ENCODE measurements at places on chromosomes 12 and 14.

- DNase-seq, result no peak
Measured at GRCh38 chr12:122955156-122955555, 11.1 kb downstream of the ABCB9 start.

DNA sequence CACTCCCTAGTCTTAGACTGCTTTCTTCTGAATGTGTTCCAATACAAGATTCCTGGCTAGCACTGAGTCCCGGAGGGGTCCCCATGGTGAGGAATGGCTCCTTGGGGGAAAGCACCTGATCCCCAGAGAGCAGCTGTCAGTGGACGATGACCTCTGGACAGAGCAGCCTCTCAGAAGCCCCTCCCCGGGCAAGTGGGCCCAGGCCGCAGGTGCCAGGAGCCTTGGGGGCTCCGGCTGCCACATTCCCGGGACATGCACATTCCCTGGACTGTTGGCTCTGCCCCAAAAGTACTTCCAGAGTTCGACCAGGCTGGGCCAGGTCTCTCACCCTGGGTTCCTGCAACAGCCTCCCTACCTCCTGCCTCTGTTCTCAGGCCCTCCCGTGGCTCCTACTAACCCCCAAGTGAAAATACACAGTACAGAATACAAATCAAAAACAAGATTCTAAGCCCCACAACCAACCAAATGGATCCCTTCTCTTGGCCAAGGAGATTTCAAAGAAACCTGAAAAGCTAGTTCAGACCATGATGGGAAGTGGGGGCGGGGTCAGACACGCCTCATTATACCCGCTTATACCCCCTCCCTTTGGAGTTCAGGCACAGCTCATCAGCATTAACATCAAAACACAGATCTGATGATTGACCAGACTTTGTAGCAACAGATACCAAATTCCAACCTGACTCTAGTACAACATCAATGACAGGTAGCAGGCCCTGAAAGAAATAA, 23.3 kb upstream of the BTBD6 start:
- DNase-seq, result no peak

DNA sequence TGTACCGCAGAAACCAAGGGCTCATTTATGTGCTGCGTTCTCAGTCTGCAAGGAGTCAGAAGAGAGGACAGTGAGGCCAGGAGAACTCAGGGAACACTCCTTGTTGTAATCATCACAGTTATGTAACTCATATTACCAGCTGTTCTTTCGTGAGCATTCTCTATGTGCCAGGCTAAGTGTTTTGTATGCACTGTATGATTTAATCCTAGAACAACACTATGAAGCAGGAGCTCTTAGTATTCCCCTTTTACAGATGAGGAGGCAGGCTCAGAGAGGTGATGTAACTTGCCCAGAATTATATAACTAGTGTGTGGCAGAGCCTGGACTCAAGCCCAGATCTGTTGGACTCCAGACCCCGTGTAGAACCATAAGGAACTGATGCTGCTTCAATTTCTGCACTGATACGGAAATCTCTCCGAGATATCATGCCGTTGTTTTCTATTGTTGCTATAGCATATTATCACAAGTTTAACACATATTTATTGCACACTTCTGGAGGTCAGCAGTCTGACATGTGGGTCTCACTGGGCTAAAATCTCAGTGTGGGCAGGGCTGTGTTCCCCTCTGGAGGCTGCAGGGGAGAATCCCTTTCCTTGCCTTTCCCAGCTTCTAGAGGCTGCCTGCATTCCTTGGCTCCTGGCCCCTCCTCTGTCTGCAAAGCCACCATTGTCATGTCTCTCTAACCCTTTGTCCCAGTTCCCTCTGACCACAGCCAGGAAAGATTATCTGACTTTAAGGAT, 16.3 kb upstream of the CD9 start:
- peak; percentile 90 for DNase-seq

DNA sequence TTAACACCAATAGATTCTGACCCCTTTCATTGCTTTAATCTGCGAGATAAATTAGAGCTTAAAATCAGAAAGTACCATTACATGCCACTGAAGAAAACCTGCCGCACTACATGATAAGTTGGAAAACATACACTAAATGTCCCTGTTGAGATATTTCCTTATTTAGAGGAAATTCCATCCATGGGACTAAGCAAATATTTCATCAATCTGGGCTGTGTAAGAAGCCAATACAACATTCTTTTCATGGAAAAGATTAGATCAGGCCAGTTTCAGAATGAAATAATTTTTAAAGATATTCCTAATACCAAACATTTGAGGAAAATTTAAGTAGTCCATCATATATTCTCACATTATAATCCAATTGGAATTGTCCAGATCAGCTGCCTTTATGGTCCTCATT, 112.8 kb downstream of the LLPH start:
- DNase-seq, result no peak

DNA sequence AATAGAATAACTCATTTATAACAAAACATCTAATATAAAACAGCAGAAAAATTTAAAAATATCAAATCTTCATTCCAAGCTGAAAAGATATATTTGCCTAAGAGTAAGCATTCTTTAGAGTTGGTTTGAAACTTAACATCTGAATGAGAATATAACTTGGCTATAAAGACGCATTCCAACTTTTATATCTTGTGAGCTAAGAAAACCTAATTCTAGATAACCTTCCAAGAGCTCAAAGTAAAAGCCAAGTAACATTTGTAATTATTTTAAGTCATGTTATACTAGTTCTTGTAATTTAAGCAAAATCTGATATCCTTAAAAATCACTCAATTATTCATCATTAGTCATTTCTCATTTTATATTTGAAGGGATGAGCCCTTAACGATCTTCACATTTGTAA, 368.9 kb downstream of the C12orf50 start:
- no peak for DNase-seq

GRCh38 chr12:79300199-79300568, 390.6 kb downstream of the PAWR start:
- DNase-seq, result no peak

DNA sequence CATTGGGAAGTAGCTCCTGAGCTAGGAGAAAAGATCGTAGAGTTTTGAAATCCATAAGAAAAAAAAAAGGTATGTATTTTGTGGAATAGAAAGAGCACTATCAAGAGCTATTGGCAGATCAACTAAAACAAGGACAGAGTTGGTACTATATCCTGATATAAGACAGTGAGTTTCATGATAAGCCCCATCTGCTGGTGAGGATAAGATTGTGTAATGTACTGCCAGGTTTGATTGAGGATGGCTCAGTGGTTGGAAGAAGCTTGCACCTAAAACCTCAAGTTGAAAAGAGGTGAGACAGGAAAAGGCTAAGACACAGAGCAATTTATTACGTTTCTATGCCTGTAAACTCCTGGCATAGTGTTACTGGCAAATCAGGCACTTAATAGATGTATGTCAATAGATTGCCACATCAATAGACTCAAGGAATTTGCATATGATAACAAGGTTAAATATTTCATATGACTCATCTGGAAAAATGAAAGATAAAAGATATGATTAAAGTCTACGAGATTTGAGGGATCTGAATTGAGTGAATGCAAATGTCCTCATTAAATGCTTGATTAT, 525.6 kb downstream of the FLRT2 start:
- DNase-seq, result no peak

All from inflammatory macrophage treated with lipopolysaccharide for 1 hour (primary cell).